Stimulated activated CD4-positive, alpha-beta T cell treated with anti-CD3 and anti-CD28 coated beads, Interleukin-12 subunit alpha, Interleukin-12 subunit beta, amount 100 ng/mL, for 48 hours (primary cell): ENCODE measurements at places on chromosomes 4 and X.

GRCh38 chrX:55220119-55220794, at the start of gene PAGE5:
PAGE5 (plus strand) TSS chrX:55220346; CDS start chrX:55221383, 1,037 bp downstream.
- DNase-seq, result no peak

GRCh38 chr4:177304094-177304493, 5.6 kb upstream of the NEIL3 start:
- no peak for DNase-seq

GRCh38 chr4:101933855-101934254, 143.3 kb downstream of the BANK1 start:
- DNase-seq, result no peak

- DNase-seq, result no peak
Measured at GRCh38 chrX:145773006-145773405, 44.6 kb upstream of the SLITRK2 start.

- DNase-seq, result no peak
Measured at GRCh38 chr4:124046190-124046589, 649.6 kb downstream of the SPRY1 start.

DNA sequence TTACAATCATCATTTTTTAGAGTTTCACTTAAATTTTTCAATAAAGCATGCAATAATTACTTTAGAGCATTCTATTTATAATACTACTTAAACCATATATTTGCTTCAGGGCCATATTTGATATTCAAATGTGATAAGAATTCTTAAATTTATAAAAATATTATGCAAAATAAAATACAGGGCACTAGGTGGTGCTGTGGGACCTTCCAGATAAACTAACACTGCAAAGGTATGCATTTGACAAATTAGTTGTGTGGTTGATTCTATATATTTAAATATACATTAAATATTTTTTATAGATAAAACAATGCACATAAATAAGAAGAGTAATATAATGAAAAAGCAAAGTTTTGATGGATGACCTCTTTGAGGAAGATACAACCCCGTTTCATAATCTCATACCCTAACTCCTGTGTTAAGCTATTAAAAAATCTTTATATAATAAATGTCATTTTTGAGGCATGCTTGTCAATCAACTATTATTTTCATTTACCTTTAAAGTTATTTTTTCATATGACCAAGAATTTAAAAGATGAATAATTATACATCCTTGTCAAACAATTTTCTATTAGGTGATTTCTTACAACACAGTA, 128.4 kb downstream of the REELD1 start:
- no peak for DNase-seq

DNA sequence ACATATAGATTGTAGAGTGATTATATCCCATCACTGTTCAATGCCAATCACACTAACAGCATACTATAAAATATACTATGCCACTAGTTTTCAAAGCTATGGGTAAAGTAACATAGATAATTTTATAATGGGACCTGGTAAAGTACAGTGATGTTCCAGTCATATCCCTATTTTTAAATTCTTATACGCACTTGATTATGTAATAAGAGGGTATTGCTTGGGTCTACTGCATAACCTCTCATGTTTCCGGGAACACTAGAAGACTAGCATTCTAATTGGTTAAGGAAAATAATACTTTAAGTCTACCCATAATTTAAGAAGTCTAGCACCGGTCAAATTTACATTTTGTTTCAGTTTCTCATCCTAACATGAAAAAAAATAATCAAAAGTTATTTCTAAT, 275.1 kb downstream of the CHIC1 start:
- DNase-seq, result no peak

GRCh38 chrX:51182545-51182944, 150.1 kb upstream of the NUDT10 start:
- no peak for DNase-seq

GRCh38 chr4:28723371-28723770, 1862.7 kb downstream of the STIM2 start:
- no peak for DNase-seq

DNA sequence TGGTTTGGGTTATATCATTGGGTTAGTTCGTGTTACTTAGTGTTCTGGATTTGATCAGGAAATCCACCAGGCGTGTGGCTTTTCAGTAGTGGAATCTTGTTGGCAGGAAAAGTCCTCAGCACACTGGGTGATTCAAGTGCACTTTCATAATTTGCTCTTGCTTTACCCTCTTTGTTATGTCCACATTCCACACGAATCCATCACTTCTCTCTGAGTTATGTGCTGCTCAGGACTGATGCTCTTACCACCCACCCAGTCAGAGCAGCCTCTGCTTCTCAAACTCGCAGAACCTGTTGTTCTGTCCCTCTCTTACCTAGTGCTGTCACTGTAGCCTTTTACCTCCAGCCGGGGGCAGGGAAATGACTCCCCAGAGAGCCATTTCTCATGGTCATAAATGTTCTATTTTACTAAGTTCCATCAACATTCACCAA, 37.2 kb upstream of the SCRG1 start:
- DNase-seq, result no peak

- no peak for DNase-seq
Measured at GRCh38 chr4:113057891-113058290, 8.4 kb downstream of the ANK2 start.

DNA sequence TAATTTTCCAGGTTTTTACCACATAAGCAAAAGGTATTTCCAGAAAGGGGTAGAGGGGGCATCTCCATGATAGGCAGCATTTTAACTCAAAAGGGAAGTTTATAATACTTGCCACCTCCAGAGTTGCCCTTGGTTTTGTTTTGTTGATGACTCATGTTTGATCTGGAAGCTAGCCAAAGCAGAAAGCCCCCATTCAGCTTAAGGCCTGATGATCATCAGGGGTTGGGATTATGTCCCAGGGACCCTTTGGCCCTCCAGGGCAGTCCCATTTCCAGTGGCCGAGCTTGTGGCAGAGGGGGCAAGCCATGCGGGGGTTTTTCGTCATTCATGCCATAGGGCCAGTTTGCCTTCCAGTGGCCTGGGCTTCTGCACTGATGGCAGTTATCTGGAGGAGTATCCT, 143.0 kb upstream of the PLAC1 start:
- no peak for DNase-seq

DNA sequence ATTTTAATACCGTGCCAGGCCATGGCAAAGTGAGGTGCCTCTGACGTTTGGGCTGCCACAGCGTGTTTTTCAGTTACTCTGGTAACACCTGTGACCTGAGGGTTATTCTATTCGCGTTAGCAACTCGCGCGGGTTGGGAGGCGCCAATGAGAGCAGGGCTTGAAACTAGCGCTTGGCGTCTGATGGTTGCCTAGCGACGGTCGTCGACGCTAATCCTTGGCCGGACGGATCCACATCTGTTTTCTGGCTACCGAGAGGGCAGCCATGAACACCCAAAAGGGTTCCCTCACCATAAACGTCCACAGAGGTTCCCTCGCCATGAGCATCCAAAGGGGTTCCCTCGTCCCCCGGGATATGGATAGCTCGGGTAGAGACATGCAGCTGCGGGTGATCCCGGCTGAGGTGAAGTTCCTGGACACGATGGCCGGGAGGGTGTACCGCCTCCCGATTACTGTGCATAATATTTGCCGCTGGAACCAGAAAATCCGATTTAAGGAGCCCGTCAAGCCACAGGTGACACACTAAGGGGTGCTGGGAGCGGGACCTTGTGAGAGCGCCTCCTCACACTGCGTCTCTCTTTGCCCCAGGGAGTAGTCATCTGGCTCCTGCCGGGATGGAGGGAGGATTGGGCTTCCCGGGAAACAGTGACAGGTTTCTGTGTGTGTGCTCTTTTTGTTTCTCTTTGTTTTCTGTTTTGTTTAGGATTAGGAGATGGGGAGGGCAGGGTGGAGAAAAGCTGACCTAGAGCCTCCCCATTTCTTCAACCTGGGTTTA, at the start of gene CFAP47:
Gene CFAP47, plus strand, starts transcription at position 199 of the 774 bp plus-strand sequence. Its CDS starts 66 bp downstream, at position 265.
- no peak for DNase-seq

DNA sequence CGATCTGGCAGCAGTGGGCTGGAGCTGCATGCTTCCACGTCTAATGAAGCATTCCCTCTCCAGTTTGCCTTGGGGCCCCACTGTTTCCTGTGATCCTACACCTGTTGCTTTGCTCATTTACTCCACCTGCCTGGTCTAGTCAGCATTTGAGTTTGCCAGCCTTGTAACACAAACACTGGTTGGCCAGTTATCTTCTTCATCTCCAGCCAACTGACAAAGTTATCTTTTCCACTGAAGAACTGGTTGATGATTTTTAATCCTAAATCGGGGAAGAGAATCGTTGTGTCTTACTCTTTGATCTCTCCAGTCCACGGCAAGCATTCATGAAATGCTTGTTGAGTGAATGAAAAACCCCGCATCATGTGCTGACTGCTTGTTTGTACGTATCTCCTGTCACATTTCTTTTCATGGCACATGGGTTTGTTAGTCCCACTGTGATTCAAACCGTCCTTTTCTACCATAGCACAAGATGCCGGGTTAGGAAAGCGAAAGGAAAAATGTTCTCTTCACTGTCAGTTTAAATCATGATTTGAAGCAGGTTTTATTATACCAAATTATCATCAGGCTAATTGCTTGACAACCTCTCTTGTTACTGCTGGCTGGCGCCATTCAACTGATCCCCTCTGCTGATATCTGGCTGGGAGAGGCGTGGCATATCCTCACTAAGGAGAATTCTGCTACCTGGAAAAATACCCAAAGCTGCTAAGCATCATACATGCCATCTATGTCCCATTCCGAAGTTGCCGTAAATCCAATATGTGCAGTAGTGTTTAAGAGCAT, 144.8 kb downstream of the SHROOM3 start:
- DNase-seq, result no peak

DNA sequence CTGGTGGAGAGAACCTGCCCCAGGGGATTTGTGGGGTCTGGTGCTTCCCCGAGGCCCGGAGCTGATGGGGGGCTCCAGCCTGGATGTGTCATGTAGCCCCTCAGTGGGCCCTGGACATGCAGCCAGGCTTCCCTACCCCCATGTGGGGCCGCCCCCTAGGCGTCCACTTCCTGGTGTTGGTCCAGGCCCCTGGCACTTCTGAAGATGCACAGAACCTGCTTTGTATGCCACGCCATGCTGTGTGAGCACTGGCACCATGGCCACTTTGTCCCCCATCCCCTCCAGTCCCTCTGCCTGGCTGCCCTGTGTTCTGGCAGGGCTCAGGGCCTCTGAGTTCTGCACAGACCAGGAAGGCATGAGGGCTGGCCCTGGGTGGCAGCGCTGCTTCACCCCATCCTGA, 29.2 kb downstream of the WFS1 start:
- DNase-seq, result no peak

- peak; percentile 41 for DNase-seq
Measured at GRCh38 chr4:152696764-152697261, 17.0 kb upstream of the TMEM154 start.

- DNase-seq, result no peak
Measured at GRCh38 chr4:26174027-26174426, 146.8 kb upstream of the RBPJ start.

GRCh38 chr4:6041800-6042199, 23.6 kb upstream of the C4orf50 start:
- DNase-seq, result no peak

GRCh38 chr4:184473499-184474262, 669 bp downstream of the IRF2 start:
- no peak for DNase-seq

- no peak for DNase-seq
Measured at GRCh38 chrX:154379569-154379951, 465 bp downstream of the EMD start.

GRCh38 chrX:123422875-123423274, 238.8 kb downstream of the GRIA3 start:
- DNase-seq, result no peak

GRCh38 chr4:89576246-89576645, 260.7 kb downstream of the SNCA start:
- no peak for DNase-seq

DNA sequence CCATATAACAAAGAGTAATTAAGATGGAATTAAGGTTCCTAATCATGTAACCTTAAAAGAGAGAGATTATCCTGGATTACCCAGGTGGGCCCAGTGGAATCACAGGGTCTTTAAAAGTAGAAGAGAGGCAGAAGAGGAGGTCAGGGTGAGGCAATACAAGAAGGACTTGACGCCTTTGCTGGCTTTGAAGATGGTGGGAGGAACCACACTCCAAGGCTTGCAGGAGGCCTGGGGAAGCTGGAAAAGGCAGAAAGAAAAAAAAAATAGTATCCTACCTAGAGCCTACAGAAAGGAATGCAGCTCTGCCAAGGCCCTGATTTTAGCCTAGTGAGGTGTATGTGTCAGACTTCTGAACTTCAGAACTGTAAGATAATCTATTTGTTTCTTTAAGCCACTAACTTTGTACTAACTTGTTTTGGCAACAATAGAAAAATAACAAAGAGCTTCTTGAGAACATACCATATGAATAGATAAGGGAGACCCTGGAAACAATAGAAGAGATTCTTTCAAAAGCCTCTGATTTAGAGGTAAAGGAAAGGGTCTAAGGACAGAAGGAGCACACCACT, 229.9 kb upstream of the TTC29 start:
- no peak for DNase-seq

DNA sequence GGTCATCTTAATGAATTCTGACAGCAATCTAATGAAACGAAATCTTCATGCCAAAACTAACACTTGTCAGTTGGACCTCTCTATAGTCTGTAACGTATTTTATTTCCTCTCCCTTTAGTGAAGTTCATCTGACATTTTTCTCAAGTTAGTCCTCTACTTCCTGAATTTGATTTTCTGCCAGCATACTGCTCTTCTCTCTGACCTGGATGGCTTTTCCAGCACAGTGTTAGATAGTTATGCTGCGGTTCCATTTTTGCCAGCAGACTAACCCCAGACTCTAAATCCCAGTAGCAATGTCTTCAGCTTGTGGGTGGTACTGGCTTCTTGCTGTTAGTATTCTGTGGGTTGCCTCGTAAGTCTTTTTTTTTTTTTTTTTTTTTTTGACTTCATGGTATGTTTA, 146.7 kb upstream of the VEGFC start:
- no peak for DNase-seq

DNA sequence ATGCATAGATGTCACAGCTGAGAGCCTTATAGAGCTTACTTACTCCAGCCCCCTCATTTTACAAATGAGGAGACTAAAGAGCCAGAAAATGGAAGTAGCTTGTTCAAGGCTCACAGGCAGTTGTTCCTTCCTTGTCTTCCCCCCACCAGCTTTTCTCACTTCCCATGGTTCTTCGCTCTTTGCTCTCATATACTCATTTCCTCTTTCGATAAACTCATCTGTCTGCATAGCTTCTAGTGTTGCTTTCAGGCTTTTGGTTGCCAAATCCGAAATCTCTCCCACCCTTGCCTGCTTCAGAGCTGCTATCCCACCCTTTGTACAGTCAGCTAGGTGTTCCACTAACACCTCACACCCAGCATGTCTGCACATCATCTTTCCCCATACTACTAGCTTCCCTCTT, 25.0 kb upstream of the GJB1 start:
- no peak for DNase-seq

GRCh38 chrX:35868501-35868900, 51.0 kb upstream of the CFAP47 start:
- DNase-seq, result no peak

DNA sequence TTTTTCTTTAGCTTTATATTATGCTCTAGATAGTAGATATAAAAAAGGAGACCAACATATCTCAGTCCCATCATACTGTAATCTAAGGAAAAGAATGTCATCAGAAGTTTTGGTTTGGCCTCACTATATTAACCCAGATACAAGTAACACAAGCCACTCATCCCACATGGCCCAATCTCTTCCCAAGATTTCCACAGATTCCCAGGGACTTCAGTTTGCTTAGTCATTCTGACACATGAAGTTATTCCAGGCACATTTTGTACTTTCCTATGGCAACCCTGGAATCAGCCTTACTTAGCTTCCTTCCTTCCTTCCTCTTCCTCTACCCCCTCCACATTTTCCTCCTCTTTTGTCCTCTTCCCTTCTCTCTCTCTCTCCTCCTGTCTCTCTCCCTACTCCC, 21.7 kb upstream of the DCLK2 start:
- DNase-seq, result no peak

GRCh38 chrX:68490644-68491043, 8.2 kb upstream of the YIPF6 start:
- no peak for DNase-seq
